AG09309 (cell line): ENCODE measurements at places on chromosomes 11 and 22.

- DNase-seq, result no peak
These were observed 62.1 kb downstream of the DDI1 start for GRCh38 chr11:104098555-104098954.

DNA sequence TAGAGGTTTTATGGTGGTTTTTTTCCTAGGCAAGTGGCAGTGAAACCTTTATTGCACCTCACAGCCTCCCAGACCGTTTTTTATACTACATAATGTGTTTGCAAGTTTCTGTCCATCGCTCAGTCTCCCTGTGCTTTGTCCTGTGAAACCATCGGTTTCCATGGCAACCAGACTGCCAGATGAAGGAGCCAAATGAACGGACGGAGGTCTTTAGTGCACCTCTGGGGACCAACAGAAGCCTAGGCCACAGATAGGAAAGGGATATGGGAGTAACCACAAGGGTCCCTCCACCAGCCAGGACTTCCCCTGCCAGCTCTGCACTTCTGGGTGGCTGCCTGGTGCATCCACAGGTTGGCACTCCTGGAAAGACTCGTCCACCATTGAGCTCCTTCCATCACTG, 165.0 kb downstream of the CHST1 start:
- no peak for DNase-seq

DNA sequence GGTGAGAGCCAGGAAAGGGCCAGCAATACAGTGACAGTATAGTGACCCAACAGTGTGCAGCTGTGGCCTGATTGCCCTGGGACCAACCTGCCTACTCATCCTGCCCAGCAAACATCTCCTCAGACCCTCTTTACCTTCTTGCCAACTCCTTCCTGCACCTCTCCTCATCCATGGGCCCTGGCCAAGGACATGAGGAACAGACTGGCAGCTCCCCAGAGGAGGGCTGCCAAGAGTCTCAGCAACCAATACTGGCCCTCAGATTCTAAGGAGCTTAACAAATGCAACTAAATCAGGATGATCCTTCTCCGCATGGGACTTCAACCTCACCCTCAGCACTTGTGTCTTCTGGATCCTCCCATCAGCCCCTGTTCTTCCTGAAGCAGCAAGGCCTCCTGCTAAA, 77.0 kb downstream of the RPL27A start:
- DNase-seq, result no peak

DNA sequence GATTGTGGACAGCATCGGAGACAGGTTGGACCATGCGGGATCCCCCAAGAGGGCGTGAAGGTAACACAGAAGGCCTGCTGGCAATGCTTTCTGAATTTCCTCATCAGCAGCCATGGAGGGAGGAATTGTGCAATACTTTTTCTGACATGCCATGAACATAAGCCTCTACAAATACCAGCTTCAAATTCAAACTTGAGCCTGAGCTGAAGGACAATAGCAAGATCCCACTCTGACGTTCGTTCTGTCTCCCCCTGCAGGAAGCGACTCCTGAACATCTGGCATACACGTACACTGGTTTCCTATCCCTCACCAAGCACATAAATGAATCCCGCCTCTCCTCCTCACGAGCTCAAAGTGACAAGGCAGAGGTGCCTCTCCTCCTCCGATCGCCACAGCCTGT, 312.2 kb downstream of the BRD1 start:
- no peak for DNase-seq

GRCh38 chr11:112320668-112321067, 60.0 kb upstream of the PLET1 start:
- DNase-seq, result no peak

DNA sequence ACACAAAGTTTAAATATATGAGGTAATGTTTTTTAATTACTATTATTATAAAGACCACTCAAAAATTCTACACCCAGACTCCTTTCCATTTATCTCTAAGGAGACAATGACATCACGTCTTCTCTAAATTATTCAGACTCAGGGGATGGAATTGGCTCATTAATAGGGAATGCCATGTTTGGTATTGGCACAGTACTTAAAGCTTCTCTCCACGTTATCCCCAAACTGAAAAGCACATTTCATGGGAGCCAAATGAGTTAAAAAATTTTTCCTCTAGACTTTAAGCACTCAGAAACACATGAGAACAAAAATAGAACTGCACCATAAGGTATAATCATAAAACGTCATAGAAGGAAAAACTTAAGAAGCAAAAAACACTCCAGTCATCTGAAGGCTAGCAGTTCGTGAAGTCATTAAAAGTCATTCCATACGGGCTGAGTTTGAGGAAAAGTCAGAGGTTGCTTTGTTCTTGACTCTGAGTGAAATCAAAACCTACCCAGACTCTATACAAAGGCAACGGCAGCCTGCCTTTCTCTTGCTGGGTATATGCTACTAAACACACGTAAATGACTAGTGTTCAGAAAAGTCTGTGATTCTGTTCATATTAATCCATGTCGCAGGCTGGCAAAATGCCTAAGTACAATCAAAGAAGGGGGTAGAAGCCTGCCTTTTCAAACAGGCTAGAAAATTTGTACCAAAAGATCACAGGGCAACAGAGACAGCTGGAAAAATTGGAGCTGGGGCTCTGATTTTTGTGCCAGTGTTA, 8.7 kb upstream of the MPPED2 start:
- no peak for DNase-seq

- DNase-seq, result no peak
These were observed 2268.7 kb downstream of the LRRC4C start for GRCh38 chr11:39190751-39191150.

DNA sequence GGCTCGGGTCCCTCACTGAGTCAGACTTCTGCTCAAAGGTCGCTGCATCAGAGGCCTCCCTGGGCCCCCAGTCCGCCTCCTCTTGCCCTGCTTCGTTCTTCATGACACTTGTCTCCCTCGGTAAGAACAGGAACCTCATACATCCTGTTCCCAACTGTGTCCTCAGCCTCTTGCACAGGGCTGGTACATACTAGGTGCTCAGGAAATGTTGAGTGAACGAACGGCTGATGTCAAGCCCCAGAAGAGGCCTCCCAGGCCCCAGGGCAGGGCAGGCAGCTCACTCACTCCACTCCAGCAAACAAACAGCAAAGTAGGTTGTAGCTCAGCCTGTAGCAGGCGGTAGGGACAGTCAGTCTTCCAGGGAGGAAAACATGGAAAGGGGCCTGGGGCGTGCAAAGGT, 17.2 kb downstream of the SYNGR1 start:
- DNase-seq, result no peak
